ENCODE measurements at places on chromosomes 5 and 9. TPM values are rescaled to one million over a fixed set of nuclear protein-coding genes. Genes with fewer than 3 reads are reported as not detected.

- peak; percentile 78 for DNase-seq
Measured at GRCh38 chr5:159331093-159331973, 1.0 kb upstream of the IL12B start.

The HTR4 gene
- 0.17 TPM for total RNA-seq

- no peak for DNase-seq
Measured at GRCh38 chr9:93065135-93065720, 6.7 kb downstream of the SUSD3 start.

GRCh38 chr5:160188141-160189015, 40.9 kb upstream of the FABP6 start:
- peak; percentile 90 for DNase-seq

DNA sequence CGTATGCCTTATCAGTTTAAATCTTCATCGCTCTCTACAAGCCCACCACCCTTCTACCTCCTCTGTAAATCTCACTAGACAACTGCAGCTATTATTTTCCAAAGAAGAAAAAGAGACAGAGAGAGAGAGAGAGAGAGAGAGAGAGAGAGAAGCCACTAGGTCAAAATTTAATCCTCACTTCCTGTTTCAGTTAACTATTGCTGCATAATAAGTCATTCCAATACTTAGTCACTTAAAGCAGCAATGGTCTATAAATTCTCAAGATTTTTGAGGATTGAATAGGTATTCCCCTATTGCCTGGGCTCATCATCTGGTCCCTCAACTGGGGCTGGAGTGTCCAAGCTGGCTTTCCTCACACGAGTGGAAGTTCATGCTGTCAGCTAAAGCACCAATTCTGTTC, 68.8 kb downstream of the ITGA1 start:
- DNase-seq = no peak

DNA sequence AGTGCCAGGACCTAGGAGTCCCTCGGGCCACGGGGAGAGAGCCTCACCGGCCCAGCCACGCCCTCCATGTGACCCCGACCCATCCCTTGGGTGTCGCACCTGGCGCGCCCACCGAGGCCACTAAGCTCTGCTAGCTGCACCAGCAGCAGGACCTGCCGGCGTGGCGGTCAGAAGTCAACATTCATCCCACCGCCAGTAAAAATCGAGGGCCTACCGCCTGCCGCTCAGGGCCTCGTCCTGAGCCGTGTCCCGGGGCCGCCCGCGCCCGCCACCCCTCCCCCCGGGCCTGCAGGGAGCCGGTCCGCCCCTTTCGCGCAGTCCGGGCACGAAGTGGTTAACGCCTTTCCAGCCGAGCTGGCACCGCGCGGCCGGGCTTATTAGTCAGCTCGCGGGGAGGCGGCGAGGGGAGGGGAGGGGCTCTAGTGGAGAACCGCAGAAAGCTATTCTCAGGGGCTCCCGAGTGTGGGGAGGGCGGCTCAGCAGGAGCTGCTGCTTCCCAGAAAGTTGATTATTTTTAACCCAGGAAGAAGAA, 124.4 kb downstream of the C9orf50 start:
- DNase-seq = peak; percentile 97

- DNase-seq = no peak
Measured at GRCh38 chr5:164203581-164204225, 698.3 kb downstream of the MAT2B start.

DNA sequence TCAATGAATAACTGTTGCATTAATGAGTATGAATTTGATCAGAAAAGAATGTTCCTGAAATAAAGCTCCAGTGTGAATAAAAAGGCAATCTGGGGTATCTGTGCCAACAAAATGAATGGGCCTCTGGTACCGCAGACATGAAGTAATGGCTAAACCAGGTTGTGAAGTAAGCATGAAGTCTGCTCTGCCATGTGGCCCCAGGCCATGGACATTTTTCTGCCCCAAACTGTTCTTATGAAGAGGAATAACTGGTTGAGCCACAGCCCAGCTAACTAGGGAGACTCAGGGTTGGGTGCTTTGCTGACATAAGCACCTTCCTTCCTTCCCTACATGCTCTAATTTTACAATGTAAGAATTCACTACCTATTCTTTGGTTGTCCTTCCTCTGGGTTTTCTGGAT, 147.4 kb upstream of the LRRTM2 start:
- peak; percentile 43 for DNase-seq

DNA sequence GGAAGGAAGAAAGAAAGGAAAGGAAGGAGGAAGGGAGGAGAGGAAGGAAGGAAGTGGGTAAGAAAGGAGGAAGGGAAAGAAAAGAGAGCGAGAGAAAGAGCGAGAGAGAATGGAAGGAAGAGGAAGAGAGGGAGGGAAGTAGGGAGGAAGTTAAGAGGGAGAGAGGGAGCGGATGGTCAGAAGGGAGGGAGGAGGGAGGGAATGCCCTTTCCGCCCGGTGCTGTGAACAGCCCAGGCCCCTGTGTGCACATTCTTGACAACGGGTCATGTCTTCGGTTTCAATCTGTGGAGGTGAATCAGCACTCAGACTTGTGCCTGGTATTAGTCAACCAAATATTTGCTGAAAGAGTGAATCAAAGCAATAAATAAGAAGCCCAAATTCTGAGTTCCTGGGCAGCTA, 39.2 kb downstream of the PRUNE2 start:
- no peak for DNase-seq
